Activated CD4-positive, alpha-beta T cell treated with anti-CD3 and anti-CD28 coated beads, Interleukin-2, Interleukin-4, amounts not matched to agents 100 ng/mL and 50 ng/mL, durations not matched to agents 16 hours and 8 hours (primary cell): ENCODE measurements at places on chromosomes 1 and 21.

- DNase-seq, result no peak
These were observed 199.2 kb downstream of the GRIK3 start for GRCh38 chr1:36835017-36835695.

DNA sequence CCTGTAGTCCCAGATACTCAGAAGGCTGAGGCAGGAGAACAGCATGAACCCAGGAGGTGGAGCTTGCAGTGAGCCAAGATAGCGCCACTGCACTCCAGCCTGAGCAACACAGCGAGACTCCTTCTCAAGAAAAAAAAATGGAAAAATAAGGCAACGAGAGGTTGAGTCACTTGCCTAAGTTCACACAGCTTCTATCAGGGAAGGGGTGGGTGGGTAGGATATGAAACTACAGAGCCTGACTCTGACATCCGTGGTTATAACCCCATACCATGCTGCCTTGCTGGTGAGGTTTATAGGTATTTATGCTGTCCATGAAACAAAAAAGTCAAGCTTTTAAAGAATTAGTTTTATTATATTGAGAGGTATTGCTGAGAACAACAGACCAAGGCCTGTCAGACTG lies 61.5 kb upstream of the RAB4A start:
- DNase-seq, result no peak

- DNase-seq, result no peak
These were observed 75.2 kb upstream of the TSPAN2 start for GRCh38 chr1:115164484-115164883.

GRCh38 chr21:21002153-21002552 lies 3.9 kb downstream of the NCAM2 start:
- DNase-seq, result no peak

DNA sequence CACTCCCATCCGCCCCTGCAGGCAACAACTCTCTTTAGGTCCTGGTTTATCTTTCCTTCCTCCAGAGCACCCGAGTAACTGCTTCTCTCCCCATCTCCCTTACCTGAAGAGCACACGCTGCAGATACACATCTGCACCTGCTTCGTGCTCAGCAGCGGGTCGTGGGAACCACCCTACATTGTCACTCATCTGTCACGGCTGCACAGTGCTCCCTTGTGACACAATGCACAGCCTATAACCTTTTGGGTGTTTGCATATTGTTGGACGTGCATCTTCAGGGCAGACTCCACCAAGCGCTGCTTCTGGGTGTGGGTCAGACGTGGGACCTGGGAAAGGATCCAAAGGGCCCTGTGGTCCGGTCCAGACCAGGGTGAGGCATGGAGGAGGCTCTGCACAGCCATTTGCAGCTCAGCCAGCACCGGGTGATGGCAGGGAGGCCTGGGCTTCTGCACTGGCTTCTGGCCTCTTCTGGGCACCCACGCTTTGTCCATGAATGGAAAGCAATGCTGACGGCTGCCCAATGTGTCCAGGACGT lies 42.5 kb downstream of the WDR4 start:
- DNase-seq, result no peak

DNA sequence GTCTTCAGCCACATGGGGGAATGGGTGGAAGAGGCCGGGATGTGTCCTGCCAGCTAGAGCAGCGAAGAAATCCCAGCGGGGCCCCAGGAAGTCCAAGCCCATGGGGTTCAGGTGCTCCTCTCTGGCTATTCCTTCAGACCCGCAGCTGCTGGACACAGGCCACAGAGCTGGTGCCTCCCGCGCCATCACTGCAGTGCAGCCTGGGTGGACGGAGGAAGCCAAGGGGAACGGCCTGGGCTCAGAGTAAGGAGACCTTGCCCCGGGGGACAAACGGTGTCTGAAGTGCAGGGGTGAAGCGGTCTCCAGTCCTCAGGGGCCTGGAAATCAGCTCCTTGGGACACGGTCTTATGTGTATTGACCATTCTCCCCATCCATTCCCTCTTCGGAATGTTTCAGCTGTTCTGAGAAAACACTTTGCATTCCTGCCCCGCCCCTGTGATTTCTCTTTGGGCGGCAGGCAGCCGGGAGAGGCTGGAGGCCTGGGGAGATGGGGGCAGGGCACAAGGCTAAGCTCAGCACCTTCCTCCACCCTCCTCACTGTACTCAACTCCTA lies 18.4 kb downstream of the MTHFR start:
- DNase-seq, result no peak

DNA sequence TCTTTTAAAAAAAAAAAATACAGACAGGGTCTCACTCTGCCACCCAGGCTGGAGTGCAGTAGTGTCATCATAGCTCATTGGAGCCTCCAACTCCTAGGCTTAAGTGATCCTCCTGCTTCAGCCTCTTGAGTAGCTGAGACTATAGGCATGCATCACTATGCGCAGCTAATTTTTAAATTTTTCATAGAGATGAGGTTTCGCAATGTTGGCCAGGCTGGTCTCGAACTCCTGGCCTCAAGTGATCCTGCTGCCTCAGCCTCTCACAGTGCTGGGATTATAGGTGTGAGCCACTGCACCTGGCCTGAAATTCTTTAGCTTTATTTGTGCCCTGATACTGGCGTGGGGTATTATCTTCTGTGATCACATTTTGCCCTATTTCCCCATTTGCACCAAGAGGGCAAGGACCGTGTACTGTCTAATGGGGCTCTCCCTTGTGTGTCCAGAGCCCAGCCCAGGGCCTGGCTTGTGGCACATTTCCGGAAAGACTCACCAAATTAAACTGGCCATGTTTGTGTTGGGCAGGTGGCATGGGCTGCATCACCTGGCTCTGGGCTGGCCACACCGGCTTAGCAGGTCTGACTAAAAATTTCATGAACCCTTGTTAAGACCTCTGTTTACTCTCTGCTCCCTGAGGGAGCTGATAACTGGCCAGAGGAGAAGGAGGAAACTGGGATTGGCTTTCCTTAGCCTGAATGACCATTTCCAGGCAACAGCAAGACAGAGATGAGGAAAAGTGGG lies 32.2 kb downstream of the TRIM62 start:
- DNase-seq, result no peak

DNA sequence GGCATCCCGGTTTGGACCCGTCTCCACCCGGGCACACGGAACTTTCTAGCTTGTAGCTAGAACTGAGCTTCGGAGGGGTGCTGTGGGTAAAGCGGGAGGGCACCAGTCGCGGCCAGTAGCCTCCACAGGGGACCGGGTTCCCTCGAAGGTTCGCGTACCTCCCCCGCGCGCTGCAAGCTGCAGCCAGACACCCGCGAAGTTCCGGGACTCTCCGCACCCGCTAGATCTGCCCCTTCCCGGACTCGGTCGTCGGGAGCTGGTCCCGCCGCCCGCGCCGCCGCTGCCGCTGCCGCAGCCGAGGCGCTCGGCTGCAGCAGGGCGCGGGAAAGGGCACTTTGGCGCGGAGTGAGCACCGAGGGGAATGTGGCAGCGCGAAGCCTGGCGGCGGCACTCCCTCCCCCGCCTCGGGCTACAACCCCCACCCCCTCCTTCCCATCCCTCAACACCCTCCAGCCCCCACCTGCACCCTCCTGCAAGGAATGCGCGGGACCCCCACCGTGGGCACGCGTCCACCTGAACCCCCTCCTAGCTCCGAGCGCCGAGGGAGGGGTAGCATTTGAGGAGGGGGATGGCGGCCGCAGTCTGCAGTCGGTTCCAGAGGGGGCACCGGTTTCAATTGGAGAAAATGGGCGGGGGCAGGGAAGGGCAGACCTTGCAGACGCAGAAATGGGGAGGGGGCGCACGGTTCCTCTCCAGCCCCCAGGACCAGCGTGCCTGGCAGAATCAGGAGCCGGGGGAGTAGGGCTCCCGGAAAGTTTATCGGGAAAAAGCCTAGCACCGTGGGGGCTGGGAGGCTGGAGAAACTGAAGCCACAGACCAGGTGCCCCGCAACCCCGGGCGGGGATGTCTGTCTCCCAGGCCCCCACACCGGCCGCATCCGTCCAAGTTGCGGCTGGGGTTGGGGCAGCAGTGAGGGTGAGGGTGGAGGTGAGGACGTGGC lies 968 bp downstream of the CSMD2 start:
- no peak for DNase-seq

DNA sequence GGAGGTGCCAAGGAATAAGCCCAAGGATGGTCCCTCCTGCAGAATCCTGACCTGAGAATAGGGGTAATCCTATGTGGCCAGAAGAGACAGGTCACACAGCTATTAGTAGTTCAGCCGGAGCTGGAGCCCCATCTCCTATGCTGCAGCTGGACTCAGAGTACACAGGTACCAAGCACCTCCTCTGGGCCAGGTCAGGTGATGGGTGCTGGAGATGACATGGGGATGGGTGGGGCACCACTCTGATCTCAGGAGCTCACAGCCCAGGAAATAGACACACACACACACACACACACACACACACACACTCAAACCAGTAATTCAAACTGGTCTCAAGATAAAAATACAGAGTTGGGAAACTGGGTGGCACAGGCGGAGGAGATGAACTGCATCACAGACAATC lies 54.2 kb upstream of the SSBP3 start:
- no peak for DNase-seq

DNA sequence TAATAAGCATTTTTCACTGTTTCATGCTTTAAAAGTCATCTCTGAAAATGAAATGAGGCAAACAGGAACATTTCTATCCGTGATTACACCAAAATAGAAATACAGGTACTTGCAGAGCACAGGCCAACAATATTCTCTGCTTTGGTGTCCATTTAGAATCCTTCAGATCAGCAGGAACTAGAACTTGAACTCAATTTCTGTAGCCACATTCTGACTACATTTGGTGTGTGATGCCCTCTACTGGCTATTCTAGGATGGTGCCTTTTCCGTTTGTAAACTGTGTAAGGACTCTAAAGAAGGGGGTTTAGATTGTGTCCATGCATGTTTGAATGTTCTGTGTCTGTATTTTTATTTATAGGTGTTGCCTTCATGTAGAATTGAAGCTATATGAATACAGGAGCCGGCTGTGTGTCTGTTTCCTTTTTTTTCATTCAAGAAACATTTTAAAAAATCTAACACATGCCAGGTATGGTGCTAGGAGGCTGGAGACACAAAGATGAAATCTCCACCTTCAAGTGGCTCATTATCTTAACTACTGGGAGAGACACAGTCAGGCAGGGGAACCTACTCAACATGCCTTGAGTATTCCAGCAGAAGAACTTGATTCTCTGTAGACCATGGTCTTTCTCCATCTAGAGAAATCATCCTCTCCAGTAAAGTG lies 7.6 kb upstream of the ZNF326 start:
- peak; percentile 74 for DNase-seq

DNA sequence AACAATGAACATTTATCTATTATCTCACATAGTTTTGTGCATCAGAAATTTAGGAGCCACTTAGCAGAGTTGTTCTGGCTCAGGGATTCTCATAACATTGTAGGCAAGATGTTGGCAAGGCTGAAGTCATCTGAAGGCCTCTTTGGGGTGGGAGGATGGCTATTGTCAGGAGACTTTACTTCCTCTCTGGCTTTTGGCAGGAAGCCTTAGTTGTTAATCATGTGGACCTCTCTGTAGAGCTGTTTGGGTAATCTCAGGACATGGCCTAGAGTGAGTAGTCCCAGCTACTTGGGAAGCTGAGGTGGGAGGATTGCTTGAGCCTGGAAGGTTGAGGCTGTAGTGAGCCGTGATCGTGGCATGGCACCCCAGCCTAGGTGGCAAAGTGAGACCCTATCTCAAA lies 40.2 kb downstream of the RASAL2 start:
- DNase-seq, result no peak

- no peak for DNase-seq
These were observed 77.5 kb downstream of the LPGAT1 start for GRCh38 chr1:211752951-211753486.

- no peak for DNase-seq
These were observed 582 bp downstream of the TRPM2 start for GRCh38 chr21:44354001-44354405.

GRCh38 chr1:4124631-4125145 lies 224.6 kb upstream of the C1orf174 start:
- no peak for DNase-seq

DNA sequence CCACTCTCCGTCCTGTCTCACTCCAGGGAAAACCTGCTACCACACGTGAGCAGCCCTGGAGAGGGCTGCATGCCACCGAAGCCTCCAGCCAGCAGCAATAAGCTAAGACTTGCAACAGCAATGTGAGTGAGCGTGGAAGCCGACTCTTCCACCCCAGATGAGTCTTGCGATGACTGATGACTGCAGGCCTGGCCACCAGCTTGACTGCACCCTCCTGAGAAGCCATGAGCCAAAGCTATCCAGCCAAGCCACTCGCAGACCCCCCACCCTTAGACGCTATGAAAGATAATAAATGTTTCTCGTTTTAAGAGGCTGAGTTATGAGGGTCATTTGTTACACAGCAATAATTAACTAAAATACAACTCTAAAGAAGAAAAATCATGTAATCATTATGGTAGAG lies 118.6 kb upstream of the GALNT2 start:
- no peak for DNase-seq

DNA sequence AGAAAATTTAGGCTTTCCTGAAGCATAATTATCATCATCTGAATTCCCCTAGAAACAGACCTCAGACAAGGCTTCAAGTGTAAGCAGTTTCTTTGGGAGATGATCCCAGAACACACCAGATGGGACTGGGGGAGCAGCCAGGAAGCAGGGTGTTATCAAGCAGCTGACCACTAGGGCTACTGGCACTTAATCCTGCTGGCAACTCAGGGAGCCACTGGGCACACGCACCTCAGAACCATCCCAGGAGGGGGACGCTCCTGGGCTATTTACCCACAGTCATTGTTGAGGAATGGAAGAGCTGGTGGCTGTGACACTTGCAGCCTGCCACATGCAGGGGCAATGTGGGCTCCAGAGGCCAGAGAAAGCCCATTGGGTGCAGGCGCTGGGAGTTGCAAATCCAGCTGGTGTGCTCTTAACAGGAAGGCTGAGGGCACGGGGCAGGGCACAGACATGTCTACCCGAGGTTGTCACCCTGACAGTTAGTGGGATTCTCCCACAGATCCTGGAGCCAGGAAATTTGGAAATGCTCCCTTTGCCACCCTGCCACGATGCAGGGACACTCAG lies 15.1 kb upstream of the IL22RA1 start:
- DNase-seq, result no peak

DNA sequence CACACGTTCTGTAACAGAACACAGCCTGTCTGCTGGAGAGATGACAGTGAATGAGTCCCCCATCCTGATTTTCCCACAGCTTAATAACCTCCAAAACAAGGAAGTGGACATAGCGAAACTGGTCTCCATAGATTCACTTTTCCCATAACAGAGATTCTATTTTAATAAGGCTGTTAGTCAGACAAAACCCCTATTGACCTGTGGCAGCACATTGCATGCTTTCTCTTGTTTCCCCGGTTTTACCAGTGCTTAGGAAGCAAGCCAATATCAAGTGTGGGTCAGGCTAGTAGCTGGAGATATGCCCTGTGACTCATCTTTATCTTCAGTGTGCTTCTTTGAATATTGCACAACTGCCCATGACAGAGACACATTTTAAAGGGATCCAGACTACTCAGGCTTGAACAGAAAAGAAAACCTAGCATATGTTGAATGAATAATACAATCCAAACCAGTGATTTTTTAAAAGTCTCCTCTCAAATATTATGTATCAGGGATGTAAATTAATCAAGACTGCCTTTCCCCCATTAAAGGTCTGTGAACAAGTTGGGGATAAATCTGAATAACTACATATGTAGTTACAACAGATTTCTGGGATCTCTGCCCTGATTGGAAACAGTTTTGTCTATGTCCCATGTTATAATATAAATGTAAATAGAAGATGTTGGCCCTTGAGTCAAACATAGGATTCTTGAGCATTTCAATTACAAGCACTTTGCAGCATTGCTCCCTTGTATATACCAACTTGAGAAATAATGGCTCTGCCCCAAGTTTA lies 11.9 kb upstream of the CLDN8 start:
- no peak for DNase-seq
